Posterior vena cava (tissue), 2 donors: ENCODE measurements at places on chromosomes 4 and X. TPM values are rescaled to one million over a fixed set of nuclear protein-coding genes. Genes with fewer than 3 reads are reported as not detected.

- DNase-seq, result no peak
Measured at GRCh38 chr4:81679315-81679714, 207.6 kb upstream of the RASGEF1B start.

- no peak for DNase-seq
Measured at GRCh38 chr4:56466910-56467283, 520 bp upstream of the SRP72 start.

DNA sequence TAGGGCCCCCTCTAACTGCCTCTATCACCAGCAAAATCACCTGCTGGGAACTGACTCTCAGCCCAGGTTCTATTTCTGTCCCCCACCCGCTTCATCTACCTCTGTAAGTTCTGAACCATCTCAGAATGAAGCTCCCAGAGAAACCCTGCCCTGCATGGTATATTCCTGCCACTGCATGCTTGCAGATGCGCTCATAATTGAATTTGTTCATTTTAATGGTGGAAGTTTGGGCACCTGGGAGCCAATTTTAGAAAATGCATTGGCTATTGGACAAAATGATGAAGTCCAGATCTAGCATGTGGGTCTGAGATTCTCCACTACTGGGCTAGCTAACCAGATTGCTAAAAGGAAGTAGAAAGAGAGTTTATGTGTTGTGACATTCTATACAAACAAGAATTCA, 28.6 kb upstream of the SLC10A4 start:
- DNase-seq, result no peak

Gene CENPI
- total RNA-seq, result 1.2 TPM

- no peak for DNase-seq
Measured at GRCh38 chr4:978957-979701, 5.8 kb upstream of the DGKQ start.
